ENCODE measurements at places on chromosomes 3 and 15.
A peak's percentile ranks its signal among the peaks of the same experiment; 100 is the strongest.

- DNase-seq: peak; percentile 6
Measured at GRCh38 chr3:172449466-172450149, 1.4 kb upstream of the GHSR start.

DNA sequence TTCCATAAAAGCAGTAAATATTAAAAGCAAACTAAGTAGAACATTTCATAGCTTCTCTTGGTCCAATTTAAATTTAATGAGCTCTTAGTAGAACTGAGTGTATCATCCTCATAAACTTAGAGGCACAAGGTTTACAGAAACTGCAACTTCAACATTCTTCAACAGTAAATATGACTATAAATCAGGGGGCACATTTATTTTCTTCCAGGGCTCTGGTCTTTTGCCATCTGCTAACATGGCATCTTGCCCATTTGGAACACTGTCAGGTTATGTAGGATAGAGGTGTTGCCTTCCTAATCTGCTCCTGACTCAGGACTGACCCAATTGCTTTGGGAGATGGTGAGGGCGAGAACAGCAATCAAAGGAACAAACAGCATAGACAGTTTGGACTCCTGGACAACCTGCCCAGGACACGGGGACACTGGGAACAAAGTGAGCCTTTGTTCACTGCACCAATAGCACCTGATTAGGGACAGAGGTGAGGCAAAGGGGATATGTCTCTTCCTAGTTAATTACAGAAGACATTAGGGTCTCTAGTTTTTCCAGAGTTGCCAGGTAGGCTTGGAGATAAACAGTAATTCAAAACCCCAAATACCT is 610.2 kb upstream of the ROBO2 start:
- DNase-seq: no peak

GRCh38 chr3:30475038-30475808 is 131.2 kb upstream of the TGFBR2 start:
- peak; percentile 27 for DNase-seq

- DNase-seq: no peak
Measured at GRCh38 chr3:153051427-153052095, 110.5 kb upstream of the RAP2B start.

DNA sequence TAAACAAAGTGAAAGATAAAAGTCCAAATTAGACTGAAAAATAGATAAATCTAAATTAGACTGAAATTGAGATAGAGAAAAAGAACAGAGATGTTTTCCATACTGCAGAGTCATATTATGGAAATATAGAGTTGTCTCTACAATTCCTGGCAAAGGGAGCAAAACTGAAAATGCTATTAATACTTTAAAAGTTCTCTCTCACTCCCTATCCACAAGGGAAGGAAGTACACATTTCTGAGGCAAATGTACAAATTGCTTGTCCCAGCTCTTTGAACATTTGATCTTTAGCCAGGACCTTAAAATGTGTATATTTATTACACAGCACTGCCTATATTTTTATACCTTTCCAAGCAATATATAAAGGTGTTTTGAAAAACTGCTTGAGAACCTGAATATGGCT is 225.1 kb upstream of the SEMA6D start:
- no peak for DNase-seq

- no peak for DNase-seq
Measured at GRCh38 chr3:101261506-101261905, 58.9 kb downstream of the IMPG2 start.

GRCh38 chr3:66178206-66178605 is 42.6 kb upstream of the SLC25A26 start:
- no peak for DNase-seq

DNA sequence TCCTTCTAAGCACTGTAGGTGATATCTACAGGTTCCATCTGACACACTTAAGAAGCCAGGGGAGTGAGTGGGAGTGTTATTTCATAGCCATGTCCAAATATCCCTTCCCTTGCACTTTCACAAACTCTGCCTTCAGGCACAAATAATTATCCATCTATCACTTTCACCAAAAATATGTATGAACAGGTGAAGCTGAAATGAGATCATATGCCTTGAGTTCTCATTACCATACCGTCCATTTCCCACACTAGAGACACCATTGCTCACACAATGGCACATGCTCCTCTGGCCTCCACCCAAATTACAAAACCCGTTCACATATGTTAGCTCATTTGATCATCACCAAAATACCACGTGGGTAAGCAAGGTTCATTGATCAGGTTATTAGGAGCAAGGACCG is 151.9 kb upstream of the BNIP2 start:
- DNase-seq: no peak
